ENCODE measurements at places on chromosomes 16 and 17.

- DNase-seq: peak; percentile 56
Observed at GRCh38 chr17:76735006-76735405, 2.1 kb downstream of the SRSF2 start.

DNA sequence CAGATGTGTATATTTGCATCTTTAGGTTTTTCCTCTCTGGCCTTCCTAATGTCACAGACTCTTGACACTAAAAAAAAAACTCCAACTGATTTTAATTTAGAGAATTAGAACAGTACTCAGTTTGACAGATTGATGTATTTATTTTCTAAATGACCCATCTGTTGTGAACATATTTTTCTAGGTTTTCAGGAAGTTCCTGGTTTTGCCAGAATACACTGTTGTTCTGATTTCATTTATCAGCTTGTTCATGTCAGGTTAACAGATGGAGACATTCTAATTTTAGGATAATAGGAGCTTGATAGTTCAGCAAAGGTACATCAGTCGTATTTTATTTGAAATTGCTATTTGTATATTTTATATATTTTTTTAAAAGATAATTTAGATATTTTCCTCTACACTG is 133.4 kb downstream of the TANC2 start:
- DNase-seq: no peak

- peak; percentile 14 for DNase-seq
Observed at GRCh38 chr17:57004944-57005579, 27.1 kb downstream of the SCPEP1 start.

- peak; percentile 51 for DNase-seq
Observed at GRCh38 chr16:47018223-47018891, 44.9 kb upstream of the DNAJA2 start.

- DNase-seq: no peak
Observed at GRCh38 chr17:44374306-44375195, 10.9 kb upstream of the FAM171A2 start.

Measured in CD4-positive, alpha-beta T cell treated with Interleukin-4 for 1 hour (primary cell).